Motor neuron (in vitro differentiated cells): ENCODE measurements at places on chromosomes 2 and 18.

DNA sequence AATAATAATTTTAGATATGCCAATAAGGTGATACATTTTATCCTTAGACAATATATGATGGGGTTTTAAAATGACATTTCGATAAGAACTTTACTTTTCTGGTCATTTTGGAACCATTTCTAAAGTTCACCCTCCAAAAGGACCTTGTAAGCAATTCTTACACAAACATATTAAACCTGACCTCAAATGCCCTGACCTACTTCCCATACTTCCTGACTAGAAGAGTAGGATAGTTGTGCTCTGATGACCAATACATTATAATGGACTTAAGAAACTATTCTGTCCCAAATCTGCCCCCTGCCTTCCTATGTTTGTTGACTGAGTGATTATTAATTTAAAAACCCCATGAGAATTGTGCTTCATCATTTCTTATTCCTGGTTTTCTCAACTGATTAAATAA is 24.6 kb downstream of the GCA start:
- no peak for ATAC-seq

GRCh38 chr2:31969178-31969577 is 41.6 kb downstream of the MEMO1 start:
- ATAC-seq: no peak

- ATAC-seq: no peak
Measured at GRCh38 chr2:10316336-10316735, 13.6 kb downstream of the HPCAL1 start.

GRCh38 chr2:12806549-12807242 is 90.0 kb downstream of the TRIB2 start:
- ATAC-seq: no peak

- ATAC-seq: peak; percentile 13
Measured at GRCh38 chr2:207155516-207156444, 10.0 kb downstream of the KLF7 start.

GRCh38 chr18:8402237-8402636 is 207.0 kb upstream of the RAB12 start:
- ATAC-seq: no peak

DNA sequence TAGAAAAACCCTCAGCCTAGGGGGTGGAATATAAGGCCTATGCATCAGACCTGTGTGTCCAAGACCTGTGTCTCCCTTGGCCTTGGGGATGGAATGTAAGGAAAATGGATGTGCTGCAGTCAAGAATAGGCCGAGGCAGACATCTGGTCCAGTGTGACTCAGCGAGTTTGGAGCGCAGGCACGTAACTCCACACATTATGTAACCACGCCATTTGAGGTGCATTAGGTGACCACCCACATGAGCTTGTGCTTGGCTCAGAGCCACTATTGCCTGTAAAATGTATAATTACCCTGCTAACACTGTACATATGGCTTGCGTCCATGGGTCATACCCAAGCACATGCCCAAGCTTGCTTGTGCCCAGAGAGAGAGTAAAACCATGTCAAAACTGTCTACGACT is 580.9 kb upstream of the HNMT start:
- no peak for ATAC-seq

- no peak for ATAC-seq
Measured at GRCh38 chr2:58614219-58614618, 373.1 kb upstream of the FANCL start.

DNA sequence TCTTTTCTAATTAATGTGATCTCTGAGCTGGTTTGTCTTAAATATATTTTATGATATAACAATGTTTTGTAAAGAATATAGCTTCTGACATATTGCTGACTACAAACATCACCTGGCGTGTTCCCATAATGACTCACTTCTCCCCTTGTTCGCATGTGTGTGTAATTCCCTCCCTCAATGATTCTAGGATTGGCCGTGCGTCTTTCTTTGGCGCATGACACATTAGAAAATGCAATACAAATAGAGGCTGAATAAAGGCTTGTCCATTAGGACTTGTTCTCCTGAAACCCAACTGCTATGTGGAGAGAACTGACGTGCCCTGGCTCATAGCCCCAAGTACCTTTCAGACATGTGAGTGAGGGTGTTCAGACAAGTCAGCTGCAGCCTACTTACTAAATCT is 159.7 kb upstream of the CDH20 start:
- ATAC-seq: no peak

DNA sequence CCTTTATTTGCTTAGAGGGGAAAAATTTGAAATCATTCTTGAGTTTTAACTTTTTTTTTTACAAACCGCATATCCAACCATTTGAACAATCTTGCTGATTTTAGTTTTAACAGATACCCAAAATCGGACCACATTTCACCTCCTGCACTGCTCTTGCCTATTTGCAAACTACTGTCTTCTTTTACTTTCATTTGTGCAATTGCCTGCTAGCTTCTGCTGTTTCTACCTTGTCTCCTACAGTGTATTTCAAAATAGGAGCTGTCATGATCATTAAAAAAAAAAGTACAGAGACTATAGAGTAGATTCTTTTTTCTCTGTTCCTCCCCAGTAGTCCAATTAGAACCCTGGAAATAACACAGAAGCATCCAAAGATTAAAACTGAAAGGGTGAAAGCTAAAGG is 1081.2 kb downstream of the SOCS6 start:
- no peak for ATAC-seq

DNA sequence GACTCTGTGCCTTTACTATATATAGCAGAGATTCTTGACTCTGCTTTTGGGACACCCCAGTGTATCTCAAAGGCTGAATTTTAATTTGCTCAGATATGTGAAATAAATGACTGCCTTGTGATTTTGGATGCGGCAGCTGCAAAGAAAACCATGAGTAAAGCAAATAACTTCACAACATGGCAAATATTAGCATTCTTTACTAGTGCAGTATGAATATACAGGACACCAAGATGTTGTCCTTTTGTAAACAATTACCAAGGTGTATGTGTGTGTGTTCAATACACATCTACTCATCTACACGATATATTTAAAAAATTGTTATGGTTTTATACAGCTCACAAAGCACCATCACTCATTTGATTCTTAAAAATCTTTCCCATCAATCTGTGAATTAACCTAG is 70.6 kb upstream of the TCF4 start:
- no peak for ATAC-seq

DNA sequence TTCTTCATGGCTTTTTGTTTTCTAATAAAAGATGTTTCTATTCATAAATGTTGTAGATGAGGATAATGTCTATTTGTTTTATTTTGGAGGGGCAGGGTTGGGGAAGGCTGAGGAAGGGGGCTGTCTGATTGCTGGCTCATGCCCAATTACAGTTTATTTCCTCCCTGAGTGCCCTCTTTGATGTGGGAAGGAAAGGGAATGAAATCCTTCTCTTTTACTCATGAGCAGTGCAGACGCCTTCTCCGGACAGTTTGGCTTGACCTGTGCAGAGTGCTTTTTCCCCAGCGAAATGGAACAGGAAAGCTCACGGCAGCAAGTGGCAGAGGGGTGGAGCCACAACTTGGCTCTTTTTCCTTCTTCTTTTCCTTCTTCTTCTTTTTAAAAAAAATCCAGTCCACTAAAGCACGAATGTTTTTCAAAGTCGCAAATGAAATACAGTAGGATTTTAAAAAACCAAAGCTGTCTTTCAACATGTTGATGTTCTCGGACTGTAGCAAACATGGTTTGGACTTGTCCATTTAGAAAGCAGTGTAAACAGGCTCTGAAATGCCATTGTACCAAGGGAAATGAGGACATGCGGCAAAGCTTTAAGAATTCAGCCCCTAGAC is 34.5 kb downstream of the RAB31 start:
- peak; percentile 24 for ATAC-seq

GRCh38 chr2:179107737-179108136 is 57.8 kb upstream of the CCDC141 start:
- ATAC-seq: no peak

- no peak for ATAC-seq
Measured at GRCh38 chr18:49431165-49431962, 29.1 kb downstream of the DYM start.

GRCh38 chr2:138780446-138780880 is 273 bp upstream of the NXPH2 start:
- ATAC-seq: peak; percentile 57

DNA sequence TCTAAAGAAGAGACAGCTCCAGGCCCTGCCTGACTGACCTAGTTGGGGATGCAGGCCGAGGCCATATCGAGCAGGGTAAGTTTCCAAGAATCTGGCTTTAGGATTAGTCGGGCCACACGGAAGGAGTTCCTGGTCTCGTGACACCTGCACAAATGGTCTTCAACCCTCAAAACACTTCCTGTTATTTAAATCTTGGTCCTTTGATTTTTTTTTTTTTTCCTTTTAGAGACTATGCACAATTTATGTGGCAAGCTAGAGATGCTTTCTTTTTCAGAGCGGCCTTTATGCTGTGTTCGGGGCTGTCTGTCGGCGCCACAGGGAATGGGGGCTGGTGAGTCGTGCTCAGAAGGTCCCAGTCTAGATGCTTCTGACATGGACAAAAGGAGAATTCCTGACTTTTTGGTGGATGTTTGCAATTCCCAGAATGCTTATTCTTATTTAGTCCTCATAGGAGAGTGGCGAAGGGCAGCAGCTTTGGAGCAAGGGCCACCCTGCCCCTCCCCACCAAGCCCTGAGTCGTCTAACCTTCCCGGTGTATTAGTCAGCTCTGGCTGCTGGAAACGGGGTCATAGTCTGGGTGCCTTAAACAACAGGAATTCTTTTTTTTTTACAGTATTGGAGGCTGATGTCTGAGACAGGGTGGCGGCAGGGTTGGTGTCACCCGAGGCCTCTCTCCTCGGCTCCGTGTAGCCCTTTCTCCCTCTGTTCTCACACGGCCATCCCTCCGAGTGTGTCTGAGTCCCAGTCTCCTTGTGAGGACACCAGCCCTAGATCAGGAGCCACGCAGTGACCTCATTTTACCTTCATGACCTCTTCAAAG is 27.4 kb downstream of the HPCAL1 start:
- ATAC-seq: no peak

DNA sequence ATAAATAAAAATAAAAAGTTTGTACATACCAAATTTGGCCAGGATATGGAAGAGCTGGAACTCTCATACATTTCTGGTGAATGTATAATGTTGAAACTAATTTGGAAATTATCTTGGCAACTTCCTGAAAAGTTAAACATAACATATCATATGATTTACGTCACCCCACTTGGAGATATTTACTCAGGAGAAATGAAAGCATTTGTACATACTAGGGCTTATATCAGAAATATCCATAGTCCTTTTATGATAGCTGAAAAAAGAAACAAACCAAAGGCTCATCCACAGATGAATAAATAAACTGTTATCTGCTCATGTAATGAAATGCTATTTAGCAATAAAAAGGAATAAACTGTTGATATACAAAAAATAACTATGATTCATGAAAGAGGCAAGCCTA is 318.2 kb upstream of the NRXN1 start:
- ATAC-seq: no peak

DNA sequence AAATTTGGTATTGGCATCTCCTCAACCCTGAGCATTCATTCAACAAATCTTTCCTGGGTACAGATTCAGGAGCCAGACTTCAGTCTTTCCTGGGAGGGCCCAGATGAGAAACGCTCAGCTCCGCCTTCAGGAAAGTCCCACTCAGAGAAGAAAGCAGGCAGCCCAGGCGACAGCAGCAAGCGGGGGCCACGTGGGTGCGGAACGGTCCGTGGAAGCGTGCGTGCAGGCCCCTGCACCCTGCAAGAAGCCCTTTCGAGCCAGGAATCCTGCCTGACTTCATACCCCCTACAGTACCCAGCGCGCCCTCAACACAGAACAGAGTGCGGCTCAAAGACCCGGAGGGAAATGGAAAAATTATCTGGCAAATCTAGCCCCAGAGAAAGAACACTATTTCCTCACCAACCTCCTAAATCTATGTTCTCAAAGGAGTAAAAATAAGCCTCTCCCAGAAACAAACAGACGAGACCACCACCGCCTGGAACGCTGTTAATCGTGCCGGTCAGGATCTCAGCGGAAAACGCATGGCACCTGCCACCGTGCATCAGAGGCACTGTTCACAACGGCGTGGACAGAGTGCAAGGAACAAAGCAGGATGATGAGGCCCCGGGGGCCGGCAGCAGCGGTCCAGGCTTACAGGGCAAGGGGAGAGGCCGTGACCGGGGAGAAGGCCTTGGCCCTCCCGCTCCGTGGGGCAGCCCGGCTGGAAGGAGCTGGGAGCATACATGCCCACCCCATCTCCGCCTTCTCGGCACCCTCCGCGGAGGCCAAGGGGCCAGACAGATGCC is 318.3 kb downstream of the EIPR1 start:
- ATAC-seq: peak; percentile 69

GRCh38 chr2:161613161-161613560 is 11.1 kb upstream of the SLC4A10 start:
- no peak for ATAC-seq

DNA sequence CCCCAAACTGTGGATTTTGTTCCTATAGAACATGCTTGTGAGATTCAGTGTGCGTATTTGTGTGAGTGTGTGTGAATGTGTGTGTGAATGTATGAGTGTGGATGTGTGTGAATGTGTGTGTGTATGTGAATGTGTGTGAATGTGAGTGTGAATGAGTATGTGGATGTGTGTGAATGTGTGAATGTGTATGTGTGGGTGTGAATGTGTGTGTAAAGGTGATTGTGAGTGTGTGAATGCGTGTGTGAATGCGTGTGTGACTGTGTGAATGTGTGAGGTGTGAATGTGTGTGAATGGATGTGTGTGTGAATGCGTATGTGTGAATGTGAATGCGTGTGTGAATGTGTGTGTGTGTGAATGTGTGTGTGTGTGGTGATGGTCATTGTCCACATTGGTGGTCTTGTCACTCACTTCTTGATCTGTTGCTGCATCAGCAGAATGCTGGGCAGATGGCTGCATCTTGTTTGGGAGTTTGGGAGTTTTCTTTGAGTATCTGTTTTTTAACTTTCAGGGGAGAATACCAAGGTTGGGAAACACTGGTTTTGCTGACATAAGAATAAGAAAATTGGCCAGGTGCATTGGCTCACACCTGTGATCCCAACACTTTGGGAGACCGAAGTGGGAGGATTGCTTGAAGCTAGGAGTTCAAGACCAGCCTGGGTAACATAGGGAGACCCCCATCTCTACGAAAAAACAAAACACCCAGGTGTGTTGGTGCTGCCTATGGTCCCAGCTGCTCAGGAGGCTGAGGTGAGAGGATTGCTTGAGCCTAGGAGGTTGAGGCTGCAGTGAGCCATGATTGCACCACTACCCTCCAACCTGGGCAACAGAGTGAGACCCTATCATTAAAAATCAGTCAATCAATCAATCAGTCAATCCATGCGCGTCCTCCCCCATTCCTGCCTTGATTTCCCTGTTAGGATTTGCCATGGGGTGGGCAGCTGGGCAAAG is 18.2 kb downstream of the AGAP1 start:
- no peak for ATAC-seq

DNA sequence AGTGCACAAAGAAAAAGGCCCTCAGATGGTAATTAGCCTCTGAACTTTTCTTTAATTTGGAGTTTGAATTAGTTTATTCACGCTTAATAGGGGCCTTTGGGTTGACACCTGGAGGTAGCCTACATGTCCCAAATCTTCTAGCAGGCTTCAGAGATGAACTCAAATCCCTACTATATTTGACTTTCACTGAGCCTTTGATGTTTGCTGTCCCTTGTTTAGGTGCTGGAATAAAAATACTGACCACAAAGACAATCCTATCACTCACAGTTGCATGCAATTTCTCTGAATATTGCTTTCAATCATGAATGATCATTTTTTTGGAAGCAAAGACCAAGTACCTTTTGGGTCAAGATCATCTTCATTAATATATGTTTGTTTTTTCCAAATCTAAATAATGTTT is 564.0 kb upstream of the FANCL start:
- ATAC-seq: no peak

- peak; percentile 53 for ATAC-seq
Measured at GRCh38 chr2:120486946-120487345, 141.0 kb downstream of the INHBB start.

GRCh38 chr2:196184921-196185320 is 13.5 kb upstream of the STK17B start:
- no peak for ATAC-seq

- ATAC-seq: no peak
Measured at GRCh38 chr2:226855787-226856186, 19.9 kb downstream of the RHBDD1 start.
